ENCODE measurements at places on chromosomes 11 and 22.

- no peak for DNase-seq
These were observed 23.0 kb downstream of the KCNE3 start for GRCh38 chr11:74444173-74444826.

DNA sequence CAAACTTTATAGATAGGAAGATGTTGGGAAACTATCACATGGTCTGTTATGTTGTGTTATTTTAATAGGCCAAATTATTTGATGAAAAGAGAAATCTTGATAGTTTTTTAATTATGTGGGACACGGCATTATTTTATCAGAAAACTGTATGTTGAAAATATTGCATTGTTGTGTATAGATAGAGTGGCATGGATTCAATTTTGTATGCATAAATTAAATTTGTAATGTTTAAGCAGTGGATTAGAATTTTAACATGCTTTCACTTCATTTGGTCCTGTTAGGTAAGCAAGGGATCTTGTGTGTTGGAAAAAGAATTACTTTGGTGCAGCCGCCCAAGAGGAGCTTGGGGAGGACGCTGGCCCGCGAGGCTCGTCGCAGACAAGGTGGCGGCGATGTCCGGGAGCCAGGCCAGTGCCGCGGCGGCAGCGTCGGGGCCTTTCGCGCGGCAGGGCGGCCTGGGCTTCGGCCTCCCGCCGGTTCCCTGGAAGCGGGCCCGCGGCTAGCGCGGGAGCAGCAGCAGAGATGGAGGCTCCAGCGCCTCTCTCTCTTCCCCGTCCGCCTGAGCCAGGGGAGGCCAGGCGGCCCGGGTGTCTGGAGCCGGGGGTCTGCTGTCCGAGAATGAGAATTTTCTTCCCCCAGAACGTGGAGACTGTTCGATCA is 82.7 kb downstream of the GGT1 start:
- no peak for DNase-seq

DNA sequence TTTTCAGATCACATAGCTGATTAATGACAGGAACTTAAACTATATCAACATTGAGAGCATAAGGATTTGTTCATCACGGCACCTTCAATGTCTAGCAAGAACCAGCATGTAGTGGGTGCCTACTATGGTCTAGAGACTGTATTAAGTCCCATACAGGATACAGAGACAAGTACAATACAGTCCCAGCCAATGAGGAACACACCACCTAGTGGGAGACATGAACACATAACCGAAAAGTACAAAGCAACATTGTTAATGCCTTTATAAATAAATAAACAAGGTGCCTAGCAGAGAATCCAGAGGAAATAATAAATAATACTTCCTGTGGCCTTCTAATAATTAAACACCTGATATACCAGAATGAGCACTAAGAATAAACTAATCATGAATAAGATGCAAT is 87.7 kb upstream of the OPCML start:
- no peak for DNase-seq

DNA sequence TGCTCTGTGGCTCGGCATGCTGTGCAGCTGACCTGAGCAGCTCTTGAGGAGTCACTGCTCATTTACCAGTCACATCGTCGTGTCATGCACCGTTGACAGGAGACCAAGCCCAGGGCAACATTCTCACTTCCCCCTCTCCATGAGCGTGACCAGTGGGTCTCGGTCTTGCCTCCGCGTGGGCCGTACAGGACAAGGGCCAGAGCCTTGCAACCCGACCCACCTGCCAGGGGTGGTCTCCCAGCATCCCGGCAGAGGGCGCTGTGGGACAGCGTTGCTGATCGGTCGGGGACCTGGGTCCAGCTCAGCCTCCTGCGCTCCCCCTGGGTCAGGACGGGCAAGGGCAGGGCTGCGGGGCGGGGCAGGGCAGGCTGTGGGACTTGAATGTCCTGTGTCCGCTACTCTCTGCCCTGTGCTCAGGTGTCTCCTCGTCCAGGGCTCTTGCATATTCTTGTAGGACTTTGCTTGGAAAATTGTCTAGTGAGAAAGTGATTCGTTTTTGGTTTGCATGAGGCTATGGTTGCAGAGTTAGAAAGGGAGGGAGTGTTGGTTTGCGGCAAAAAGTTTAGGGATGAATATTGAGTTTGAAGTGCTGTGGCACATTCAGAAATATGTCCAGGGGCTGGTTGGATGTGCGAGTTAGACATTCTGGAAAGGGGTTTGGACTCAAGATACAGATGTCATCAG is 16.2 kb downstream of the EIF4G2 start:
- DNase-seq: peak; percentile 89

DNA sequence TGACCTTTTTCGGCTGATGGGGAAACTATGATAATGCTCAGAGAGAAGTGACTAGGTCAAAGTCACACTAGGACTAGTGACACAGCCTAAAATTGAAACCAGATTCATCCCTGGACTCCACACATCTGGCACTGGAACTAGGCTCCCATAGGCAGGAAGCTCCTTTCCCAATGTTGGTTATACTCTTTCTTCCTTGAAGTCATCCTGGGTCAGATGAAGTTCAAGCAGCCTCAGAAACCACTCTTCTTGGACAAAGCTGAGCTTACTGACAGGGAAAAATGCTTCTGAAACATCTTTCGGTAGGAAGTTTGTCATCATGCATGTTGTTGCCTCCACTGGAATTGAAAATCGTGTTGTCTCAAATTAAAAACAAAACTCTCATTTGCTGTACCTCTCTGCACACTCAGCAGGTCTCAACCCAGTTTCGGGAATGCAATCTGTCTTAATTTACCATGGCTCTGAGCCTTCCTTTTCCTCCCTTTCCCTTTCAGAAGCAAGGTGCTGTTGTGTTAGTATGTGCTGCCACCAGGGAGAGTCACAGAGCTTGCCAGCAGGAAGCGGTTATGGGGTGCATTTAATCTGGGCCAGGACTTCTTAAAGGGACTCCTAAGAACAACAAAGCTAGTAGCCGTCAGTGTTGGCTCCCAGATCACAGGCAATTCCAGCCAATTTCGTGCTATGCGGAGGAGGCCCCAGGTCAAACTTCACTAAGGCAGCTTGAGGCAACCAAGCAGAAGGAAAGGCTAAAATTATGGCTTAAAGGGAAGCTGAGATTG is 384.8 kb downstream of the TENM4 start:
- DNase-seq: no peak
